SIG-M5 (cell line): ENCODE measurements at places on chromosomes 6 and 20.

DNA sequence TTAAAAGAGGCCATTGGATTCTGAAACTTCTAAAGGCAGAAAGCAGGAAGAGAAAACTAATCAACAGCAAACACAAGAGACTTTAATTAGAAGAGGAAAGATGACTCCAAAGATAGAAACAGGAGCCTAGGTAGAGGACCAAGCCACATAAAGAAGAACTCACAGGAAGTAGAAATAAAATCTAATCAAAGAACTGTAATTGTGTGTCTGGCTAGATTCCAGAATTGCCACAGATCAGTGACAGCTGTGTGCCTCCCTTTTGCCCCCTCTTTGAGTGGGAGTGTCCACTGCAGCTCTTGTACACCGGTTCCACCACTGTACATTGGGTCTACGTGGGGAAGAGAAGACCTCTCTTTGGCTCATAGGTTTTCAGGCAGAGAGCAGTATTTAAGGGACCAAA is 22.3 kb upstream of the THEMIS start:
- no peak for DNase-seq

GRCh38 chr6:41053041-41053440 is at the start of gene APOBEC2:
Gene APOBEC2 (plus strand): TSS chr6:41053202. CDS start chr6:41053348, 146 bp downstream.
- DNase-seq, result no peak

- no peak for DNase-seq
These were observed 88.5 kb downstream of the PRKN start for GRCh38 chr6:162638931-162639574.

DNA sequence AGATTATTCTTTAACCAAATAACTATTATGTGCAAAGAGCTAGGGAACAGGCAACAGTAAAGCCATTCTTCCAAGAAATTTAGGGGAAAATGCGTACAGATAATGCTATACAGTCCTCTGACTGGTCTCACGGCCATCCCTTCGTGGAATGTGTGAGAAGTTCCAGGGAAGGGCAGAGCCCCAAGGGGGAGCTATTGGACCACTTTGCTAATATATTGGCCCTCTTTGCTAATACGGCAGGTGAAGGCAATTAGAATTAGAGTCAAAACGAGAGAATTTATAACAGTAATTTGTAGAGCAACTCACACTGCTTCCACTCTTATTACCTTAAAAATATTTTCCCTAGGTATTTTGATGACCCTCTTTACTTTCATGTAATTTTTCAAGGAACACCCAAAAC is 140.4 kb downstream of the IMPG1 start:
- DNase-seq, result no peak

DNA sequence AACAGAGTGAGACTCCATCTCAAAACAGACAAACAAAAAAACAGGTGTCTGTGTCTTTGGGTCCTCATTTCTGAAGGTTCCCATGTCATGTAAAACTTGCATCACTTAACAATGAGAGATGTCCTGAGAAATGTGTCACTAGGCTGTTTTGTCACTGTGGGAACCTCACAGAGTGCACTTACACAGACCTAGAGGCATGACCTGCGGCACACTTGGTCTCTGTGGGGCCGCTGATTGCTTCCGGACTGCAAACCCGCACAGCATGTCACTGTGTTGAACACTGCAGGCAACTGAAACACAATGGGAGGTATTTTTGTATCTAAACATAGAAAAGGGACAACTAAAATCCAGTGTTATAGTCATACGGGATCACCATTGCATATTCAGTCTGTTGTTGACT is 42.3 kb upstream of the TMEM181 start:
- DNase-seq, result no peak
